Sigmoid colon (tissue), 7 donors: ENCODE measurements at places on chromosomes 11 and 22. TPM values are rescaled to one million over a fixed set of nuclear protein-coding genes. Genes with fewer than 3 reads are reported as not detected.

HEPN1 gene
- total RNA-seq: not detected

XRCC6 gene
- 220 TPM for total RNA-seq

FBLN1 gene
- total RNA-seq: 216 TPM

IGLL1 gene
- not detected for total RNA-seq

TNNI2 gene
- not detected for total RNA-seq

YPEL1 gene
- 5.9 TPM for total RNA-seq

DNAL4 gene
- 11.9 TPM for total RNA-seq

DNA sequence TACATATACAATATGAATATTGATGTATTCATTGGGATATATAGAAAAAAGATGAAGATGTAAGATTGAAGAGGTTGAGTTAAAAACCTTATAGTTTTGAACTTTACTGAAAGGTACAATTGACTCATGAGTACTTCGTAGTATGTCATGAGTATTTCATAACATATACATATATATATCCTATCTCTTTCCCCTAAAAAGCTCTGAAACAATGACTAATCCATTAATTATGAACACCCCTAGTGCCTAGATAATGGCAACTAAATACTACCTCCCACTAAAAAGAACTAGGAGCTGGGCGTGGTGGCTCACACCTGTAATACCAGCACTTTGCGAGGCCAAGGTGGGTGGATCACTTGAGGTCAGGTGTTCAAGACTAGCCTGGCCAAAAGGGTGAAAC is 31.5 kb downstream of the SLC35F2 start:
- DNase-seq: no peak
- H3K4me1 ChIP-seq: no peaks in the 10 kb centered on the region
- no peak overlapping the region for H3K27ac ChIP-seq
- H3K4me3 ChIP-seq: no peak overlapping the region
- no peaks in the 10 kb centered on the region for H3K36me3 ChIP-seq
- H3K27me3 ChIP-seq: no peaks in the 10 kb centered on the region

DNA sequence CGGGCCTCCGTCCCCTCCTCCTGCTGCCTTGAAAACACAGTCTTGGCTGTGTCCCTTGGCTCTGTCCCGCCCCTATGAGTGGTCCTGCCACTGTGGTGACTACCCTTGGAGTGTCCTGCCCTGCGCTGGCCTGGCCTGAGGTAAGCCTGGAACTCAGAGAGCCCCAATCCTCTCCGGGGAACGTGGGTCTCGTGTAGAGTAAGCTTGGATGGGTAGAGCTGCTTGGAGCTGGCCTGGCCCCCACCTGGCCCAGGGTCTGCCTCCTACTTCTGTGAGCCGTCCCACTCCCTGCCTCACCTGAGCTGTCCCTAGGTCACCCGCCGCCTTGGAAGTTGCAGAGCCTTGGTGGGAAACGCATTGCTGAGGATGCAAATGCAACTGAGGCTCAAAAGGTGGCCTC is 347.1 kb downstream of the CTTN start:
- H3K4me1 ChIP-seq: no peaks in the 10 kb centered on the region
- no peak overlapping the region for H3K4me3 ChIP-seq
- no peak overlapping the region for H3K27ac ChIP-seq
- DNase-seq: no peak

DNA sequence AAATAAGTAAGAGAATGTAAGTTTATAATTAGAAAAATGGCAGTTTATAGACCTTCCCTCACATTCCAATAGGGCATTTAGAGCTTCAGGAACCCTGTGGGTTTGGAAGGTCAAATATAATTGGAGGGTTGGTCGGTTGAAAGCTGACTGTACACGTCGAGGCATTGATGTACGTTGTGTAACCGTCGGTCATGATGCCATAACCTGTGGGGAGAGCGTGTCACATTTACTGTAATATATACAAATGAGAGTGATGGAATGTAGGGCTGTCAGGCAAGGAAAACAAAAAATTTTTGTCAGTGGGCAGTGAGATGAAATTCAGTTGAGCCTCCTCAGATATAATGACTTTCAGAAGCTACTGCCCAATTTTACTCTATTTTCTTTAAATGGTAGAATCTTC is 88.5 kb downstream of the ARL14EP start:
- H3K4me1 ChIP-seq: no peaks in the 10 kb centered on the region
- no peak overlapping the region for H3K27ac ChIP-seq
- H3K36me3 ChIP-seq: no peaks in the 10 kb centered on the region
- no peak for DNase-seq

- no peak overlapping the region for H3K4me3 ChIP-seq
- no peaks in the 10 kb centered on the region for H3K36me3 ChIP-seq
- DNase-seq: no peak
- no peak overlapping the region for H3K27ac ChIP-seq
These were observed 29.3 kb downstream of the LMO1 start for GRCh38 chr11:8234425-8234821.

DNA sequence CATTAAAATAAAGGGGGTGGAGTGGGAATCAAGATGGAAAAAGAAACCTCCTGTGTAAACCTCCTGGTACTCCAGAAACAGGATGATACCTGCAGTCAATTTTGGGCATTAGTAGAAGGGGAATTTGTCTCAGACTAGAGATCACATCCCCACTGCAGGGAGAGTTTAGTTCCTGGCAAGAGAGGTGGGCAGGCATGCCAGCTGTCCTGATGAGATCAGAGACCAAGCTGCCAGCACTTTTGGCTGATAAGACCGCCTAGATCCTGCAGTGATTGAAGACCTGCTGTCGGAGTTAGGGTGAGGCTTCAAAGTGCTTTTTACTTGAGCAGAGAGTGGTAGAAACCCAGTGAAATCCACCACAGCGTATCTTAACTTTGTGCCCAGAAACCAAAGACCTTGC is 29.7 kb upstream of the NELL1 start:
- no peak for DNase-seq
- no peaks in the 10 kb centered on the region for H3K36me3 ChIP-seq
- no peaks in the 10 kb centered on the region for H3K27me3 ChIP-seq

GRCh38 chr11:119780222-119780953 is 51.4 kb upstream of the NECTIN1 start:
- DNase-seq: no peak
- H3K4me1 ChIP-seq: no peaks in the 10 kb centered on the region

DNA sequence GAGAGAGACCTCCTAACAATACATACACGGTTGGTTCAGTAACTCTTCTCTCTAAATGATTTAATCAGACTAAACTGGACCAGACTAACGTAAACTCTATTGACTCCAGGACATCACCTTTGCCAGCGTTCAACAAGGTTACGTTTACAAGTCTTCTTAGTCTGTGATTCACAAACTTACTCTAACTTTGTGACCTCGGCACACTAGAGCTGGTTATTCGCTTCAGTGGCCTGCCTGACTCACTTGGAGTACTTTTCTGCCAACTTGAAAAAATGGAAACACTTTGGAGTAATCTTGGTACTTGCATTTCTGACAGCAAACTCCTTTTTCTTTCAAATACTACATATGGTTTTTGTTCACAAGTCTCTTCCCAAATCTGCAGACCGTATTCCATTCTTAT is 26.2 kb downstream of the MTMR2 start:
- H3K27me3 ChIP-seq: no peaks in the 10 kb centered on the region
- no peak for DNase-seq
- H3K27ac ChIP-seq: no peak overlapping the region

DNA sequence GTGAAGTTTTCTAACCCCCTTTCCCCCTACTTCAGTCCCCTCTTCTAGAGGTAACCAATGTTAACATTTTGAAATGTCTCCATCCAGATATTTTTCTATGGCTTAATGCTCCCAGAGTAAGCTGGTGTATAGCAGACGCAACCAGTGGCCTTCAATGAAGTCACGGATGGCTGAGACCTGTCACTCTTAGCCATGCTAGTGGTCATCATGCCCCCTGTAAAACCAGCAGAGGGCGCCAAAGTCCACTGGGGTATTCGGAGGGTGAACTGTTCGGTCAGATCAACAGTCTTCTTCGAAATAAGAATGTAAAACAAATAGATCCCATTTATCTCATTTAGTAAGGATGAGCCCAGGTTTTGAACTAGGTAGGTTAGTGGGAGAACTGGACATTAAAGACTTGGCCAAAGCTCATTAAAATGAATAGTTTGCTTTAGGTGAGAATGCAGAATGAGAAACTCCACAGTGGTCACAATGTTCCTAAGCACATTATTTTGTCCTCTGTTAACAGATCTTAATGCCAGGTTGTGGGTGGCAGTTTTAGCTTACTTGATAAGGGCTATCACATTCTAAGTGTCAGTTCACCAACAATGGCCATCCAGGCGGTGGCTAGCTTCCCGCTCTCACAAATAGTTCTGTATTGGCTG is 8.6 kb upstream of the MMP8 start:
- no peak overlapping the region for H3K27ac ChIP-seq
- H3K36me3 ChIP-seq: no peaks in the 10 kb centered on the region
- H3K4me3 ChIP-seq: no peak overlapping the region

GRCh38 chr11:103648670-103649400 is 387.6 kb upstream of the DDI1 start:
- no peaks in the 10 kb centered on the region for H3K27me3 ChIP-seq
- H3K4me1 ChIP-seq: no peaks in the 10 kb centered on the region
- H3K27ac ChIP-seq: no peak overlapping the region
- no peak for DNase-seq

- no peaks in the 10 kb centered on the region for H3K27me3 ChIP-seq
- H3K4me1 ChIP-seq: no peaks in the 10 kb centered on the region
- DNase-seq: no peak
- no peaks in the 10 kb centered on the region for H3K36me3 ChIP-seq
These were observed 10.6 kb upstream of the XBP1 start for GRCh38 chr22:28810821-28811491.

DNA sequence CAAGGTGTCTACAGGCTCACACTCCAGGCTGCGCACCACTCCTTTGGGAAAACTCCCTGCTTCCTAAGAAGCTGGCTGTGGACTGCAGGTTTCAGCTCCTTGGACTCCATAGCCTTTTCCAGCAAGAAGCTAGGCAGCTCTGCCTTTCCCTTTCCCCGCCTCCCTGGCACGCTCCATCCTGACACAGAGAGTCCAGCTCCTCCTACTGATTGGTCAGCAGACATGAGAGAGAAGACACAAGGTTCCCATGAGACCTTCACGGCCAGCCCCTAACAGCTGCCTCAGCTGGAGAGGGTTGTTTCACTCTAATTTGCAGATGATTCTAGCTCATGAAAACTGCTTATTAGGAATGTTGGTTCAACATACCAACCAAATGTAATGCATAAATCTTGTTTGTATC is 27.6 kb downstream of the TENM4 start:
- H3K4me3 ChIP-seq: no peak overlapping the region
- no peaks in the 10 kb centered on the region for H3K36me3 ChIP-seq
- H3K27ac ChIP-seq: no peak overlapping the region
- peak; percentile 95 for DNase-seq
- peaks cover 25% of the 10 kb centered on the region for H3K4me1 ChIP-seq

DNA sequence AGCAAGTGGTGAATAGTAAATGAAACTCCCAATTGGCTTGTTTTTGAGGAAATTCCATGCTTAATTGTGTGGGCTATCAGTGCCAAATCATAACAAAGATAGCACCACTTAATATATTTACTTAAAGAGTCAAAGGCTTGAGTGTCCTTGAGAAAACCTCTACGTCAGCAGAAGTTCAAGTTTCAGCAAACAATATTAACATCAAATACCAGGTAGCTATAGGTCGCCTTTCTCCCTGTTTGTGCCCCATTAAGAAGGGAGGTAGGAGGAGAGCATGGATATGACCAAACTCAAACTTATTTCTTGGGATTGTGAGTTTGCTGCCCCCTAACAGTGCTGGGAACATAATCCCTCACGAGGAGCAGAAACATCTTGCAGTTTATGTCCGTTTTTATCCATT is 105.6 kb upstream of the SYN3 start:
- H3K27ac ChIP-seq: no peak overlapping the region
- H3K4me1 ChIP-seq: no peaks in the 10 kb centered on the region
- no peak overlapping the region for H3K4me3 ChIP-seq
- H3K36me3 ChIP-seq: no peaks in the 10 kb centered on the region
- no peak for DNase-seq
- no peaks in the 10 kb centered on the region for H3K27me3 ChIP-seq

GRCh38 chr22:47762141-47762540 is 999.7 kb downstream of the TBC1D22A start:
- H3K36me3 ChIP-seq: no peaks in the 10 kb centered on the region
- H3K4me1 ChIP-seq: no peaks in the 10 kb centered on the region
- no peaks in the 10 kb centered on the region for H3K27me3 ChIP-seq
- no peak overlapping the region for H3K4me3 ChIP-seq
- no peak overlapping the region for H3K27ac ChIP-seq

DNA sequence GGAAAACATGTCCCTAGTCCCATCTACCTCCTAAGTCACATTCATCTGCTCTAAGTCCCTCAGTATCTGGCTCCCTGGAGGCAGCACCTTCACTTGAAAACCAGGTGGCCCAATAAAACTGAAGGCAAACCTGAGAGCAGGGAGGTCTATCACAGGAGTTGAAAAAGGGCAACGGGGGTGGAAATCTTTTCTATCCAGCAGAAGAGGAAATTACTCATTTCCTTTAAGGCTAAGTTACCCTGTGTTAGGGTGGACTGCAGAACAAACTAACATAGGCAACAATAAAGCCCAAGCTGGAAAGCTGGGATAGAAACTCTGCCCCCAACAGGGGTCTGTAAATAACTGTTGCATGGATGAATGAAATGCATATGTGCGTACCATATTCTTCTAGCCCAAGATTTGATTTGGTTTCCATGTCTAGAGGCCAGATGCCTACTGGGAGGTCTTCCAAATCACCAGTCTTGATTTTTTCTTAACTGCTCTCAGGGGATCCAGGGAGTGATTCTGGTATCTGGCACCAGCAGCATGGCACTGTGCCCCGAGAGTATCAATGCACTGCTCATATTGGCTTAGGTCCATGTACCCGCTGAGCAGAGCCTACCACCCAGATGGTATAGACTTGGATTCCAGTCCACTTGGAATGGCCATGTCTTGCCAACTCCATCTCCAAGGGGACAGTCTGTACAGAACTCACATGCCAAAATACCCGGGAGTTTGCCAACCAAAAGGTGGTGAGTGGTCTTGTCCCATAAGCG is 350.0 kb upstream of the NCAM1 start:
- no peaks in the 10 kb centered on the region for H3K4me1 ChIP-seq
- H3K4me3 ChIP-seq: no peak overlapping the region
- no peak for DNase-seq
- H3K36me3 ChIP-seq: no peaks in the 10 kb centered on the region
- H3K27ac ChIP-seq: no peak overlapping the region
- H3K27me3 ChIP-seq: no peaks in the 10 kb centered on the region

- H3K4me1 ChIP-seq: no peaks in the 10 kb centered on the region
- no peak overlapping the region for H3K27ac ChIP-seq
- peaks cover 5% of the 10 kb centered on the region for H3K27me3 ChIP-seq
- DNase-seq: no peak
These were observed 134.1 kb downstream of the GRIK4 start for GRCh38 chr11:120645639-120646038.

- H3K36me3 ChIP-seq: no peaks in the 10 kb centered on the region
- no peak for DNase-seq
- no peak overlapping the region for H3K4me3 ChIP-seq
- H3K4me1 ChIP-seq: no peaks in the 10 kb centered on the region
- no peak overlapping the region for H3K27ac ChIP-seq
These were observed 104.3 kb downstream of the GAB2 start for GRCh38 chr11:78313181-78313795.

- H3K4me1 ChIP-seq: peaks cover 19% of the 10 kb centered on the region
- H3K36me3 ChIP-seq: no peaks in the 10 kb centered on the region
- no peak for DNase-seq
- peak overlapping the region; percentile 21 for H3K4me3 ChIP-seq
These were observed 69.1 kb downstream of the FCHSD2 start for GRCh38 chr11:73072935-73073481.
